T-helper 2 cell treated with Interferon-gamma antibody and Interleukin-4, amounts not matched to agents 100 ng/mL and 5 ng/mL, for 36 hours (primary cell): ENCODE measurements at places on chromosomes 5 and 9. TPM values are rescaled to one million over a fixed set of nuclear protein-coding genes. Genes with fewer than 3 reads are reported as not detected.

Gene PCDHB16
- total RNA-seq = not detected in 2 replicates

Gene RASA1
- 23.3 and 23.9 TPM in 2 replicates for total RNA-seq

Gene RNF180
- not detected in 2 replicates for total RNA-seq

Gene SARDH
- total RNA-seq = 0.68 and 0.73 TPM in 2 replicates

Gene PRDM9
- not detected in 2 replicates for total RNA-seq

Gene PTGDS
- 6.5 and 6.7 TPM in 2 replicates for total RNA-seq

Gene IRGM
- total RNA-seq = 3.5 and 4.2 TPM in 2 replicates

Gene ACER2
- total RNA-seq = 2.5 and 2.9 TPM in 2 replicates

Gene PCDHGA2
- 0.14 and 0.23 TPM in 2 replicates for total RNA-seq

Gene SAPCD2
- total RNA-seq = 32.9 TPM in 2 replicates
